ENCODE measurements at places on chromosomes 4 and X.

GRCh38 chr4:687048-687970 lies 1.6 kb downstream of the SLC49A3 start:
- peak; percentile 72 for DNase-seq

GRCh38 chr4:148515248-148515647 lies 73.0 kb upstream of the NR3C2 start:
- DNase-seq = no peak

DNA sequence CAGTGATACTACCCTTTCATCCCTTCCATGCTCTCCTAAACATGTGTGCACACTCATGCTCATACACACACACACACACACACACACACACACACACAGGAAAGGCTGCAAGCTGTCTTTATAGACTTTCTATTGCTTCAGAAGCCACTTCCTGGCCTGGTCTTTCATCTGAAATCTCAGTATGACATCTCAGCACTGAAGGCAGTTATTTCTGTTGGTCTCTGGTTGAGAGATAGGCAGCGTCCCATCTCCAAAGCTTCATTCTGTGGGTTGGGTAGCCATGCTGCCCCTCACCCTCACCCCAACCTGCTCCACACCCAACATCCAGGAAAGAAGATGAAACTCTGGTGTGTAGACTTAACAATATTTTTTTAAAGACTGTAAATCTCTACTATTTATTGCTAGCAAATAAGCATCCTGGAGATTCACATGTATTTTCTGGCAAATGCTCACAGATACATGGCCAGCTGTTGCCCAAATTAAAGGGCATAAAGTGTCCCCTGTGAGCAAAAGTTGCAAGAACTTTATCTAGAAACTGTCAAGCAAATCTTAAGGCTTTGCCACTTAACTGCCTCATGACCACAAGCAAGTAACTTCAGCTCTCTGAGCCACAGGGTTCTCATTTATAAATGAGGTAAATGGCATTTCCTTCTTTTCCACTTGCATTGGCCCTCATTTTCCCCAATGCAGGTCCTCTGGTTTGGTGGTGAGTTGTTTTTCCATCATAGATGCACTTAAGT lies 189.8 kb upstream of the AFF2 start:
- DNase-seq = no peak

- DNase-seq = no peak
These were observed 23.5 kb upstream of the SPINK2 start for GRCh38 chr4:56844802-56845580.

GRCh38 chr4:106080376-106080775 lies 185.1 kb downstream of the NPNT start:
- no peak for DNase-seq

- no peak for DNase-seq
These were observed 273.3 kb upstream of the FAT4 start for GRCh38 chr4:125041372-125041930.

- DNase-seq = no peak
These were observed 231.5 kb upstream of the DIAPH2 start for GRCh38 chrX:96453139-96453538.

DNA sequence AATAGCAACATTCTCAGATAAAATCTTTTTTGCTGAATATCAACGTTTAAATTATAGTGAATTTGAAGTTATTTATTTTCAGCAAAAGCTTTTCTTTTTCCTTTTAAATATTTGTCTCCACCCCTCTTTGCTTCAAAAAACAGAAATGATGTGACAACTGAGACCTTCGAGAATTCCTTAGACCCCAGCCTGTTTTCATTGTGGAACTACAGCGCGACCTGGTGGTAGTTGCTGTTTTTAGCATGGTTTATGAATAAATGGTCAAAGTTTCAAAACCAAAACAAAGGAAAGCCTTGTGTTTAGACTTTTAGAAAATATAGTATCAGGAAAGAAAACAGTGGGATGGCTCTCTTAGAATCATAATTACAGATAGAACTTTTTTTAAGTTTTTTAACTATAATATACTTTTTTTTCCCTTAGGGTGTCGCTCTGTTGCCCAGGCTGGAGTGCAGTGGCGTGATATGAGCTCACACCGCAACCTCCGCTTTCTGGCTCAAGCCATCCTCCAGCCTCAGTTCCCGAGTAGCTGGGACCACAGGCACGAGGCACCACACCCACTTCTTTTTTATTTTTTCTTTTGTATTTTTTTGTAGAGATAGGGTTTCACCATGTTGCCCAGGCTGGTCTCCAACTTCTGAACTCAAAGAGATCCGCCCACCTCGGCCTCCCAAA lies 26.8 kb upstream of the TMEM184C start:
- DNase-seq = peak; percentile 75

GRCh38 chr4:119211867-119212233 lies 663 bp upstream of the USP53 start:
- no peak for DNase-seq

GRCh38 chr4:7414046-7414445 lies 20.7 kb downstream of the PSAPL1 start:
- DNase-seq = no peak

GRCh38 chr4:100345585-100345984 lies 155.3 kb upstream of the DDIT4L start:
- no peak for DNase-seq

GRCh38 chr4:24850674-24851073 lies 55.3 kb downstream of the SOD3 start:
- no peak for DNase-seq

- no peak for DNase-seq
These were observed 46.8 kb upstream of the SLC10A4 start for GRCh38 chr4:48436318-48436717.

DNA sequence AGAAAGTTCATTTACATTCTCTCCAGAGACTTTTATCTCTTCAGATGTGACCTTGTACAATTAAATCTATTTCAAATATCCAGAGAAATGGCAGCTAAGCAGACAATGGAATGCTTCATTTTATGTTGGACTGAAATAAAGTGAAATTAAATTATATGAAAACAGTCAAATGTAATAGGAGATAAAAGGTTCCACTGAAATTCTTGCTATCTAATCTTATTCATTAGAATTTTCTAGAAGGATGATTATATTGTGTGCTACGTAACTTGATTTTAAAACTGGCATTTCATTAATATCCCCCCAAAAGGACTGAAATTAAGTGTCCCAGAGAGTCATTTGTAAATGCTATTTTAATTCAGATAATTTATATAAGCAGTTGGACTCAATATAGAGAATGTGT lies 646.9 kb upstream of the GALNT7 start:
- no peak for DNase-seq

DNA sequence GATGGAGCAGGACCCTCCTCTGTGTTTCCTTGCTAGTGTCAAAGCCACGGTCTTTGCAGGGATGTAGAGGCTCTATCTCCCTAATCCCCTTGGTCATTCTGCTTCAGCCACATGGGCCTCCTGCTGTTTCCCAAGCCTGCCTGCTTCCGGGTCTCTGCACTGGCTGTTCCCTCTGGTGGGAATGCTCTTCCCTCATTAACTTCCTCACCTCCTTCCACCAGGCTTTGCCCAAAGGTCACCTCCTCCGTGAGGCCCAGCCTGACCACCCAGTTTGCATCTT lies 56.6 kb downstream of the ABLIM2 start:
- no peak for DNase-seq

DNA sequence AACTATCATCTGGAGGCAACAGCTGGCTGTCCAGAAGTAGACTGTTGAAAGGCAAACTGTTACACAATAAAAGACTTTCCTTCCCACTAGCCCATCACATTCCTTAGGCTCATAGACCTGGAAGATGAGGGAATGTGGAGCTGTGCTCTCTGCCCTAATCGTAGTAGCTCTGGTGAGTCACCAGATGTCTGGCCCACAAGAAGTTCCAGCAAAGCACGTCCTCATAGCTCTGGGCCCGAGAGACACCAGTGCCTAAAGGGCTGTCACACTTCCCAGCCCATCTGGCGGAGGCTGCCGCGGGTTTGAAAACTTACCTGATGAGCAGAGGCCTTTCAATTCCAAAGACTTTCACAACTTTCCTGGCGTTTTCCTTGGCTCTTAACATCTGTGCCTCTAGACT lies 81.7 kb upstream of the STOX2 start:
- no peak for DNase-seq

DNA sequence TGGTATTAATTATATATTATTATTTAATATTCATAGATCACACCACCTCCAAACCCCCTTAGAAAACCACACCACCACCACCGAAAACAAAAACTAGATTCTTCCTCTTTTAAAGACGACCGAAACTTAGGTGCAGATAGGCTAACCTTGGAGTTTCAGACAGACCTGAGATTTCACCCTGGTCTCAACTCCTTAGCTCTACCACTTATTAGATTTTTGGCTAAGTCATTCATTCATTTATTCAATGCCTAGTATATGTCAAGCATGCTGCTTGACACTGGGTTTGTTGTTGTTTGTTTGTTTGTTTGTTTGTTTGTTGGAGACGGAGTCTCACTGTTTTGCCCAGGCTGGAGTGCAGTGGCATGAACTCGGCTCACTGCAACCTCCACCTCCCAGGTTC lies 9.5 kb upstream of the BMP2K start:
- no peak for DNase-seq

DNA sequence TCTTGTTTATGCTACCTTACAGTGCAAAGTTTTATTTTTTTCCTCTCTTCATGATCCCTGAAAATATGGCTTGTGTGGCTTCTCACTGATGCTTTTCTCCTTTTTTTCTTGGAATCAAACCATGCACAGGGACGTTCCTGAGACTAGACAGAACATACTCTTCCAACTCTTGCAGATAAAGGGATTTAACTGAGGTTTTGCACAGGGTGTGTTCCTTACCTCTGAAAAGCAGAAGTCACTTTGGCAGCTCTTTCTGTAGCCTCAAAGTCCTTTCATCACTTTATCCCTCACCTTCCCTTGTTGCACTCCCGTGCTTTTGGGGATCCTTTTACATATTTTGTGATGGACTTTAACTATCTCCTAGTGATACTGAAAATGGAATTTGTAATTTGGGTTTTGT lies 300.1 kb downstream of the SPRY1 start:
- DNase-seq = no peak

DNA sequence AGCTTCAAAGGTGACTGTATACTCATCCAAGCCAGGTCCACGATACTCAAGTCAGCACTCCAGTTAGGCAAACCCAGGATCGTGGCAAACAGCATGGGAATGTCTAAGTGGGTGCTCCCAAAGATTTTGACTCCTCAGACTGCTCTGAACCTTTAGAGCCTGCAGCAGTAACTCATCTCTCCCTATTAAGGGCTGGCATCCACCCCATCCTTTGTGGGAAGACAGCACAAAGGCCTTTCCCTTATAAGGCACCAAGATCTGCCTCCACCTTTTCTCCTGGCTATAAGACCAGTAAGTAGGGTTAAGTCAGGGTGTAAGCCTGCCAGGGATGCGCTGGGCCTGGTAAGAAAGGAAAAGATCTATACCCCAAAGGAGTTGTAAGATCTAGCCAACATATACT lies 23.6 kb upstream of the SLC25A43 start:
- DNase-seq = no peak

DNA sequence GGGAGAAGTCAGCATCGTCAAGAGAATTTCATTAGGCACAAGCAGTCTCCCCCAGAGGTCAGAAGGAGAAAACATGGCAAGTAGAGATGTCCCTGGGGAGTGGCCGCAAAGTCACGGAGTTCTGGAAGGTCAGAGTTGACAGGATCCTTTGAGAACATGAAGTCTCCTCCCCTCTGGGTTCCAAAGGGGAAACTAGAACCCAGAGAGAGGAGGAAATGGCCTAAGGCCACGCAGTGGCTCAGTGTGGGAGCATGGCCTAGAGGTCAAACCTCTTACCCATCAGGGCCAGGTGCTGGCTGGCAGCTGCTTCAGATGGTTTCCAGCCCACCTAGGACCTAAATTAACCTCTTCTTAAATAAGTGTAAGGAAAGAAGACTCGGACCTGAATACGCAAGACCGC lies 884 bp downstream of the IDH3G start:
- DNase-seq = no peak

DNA sequence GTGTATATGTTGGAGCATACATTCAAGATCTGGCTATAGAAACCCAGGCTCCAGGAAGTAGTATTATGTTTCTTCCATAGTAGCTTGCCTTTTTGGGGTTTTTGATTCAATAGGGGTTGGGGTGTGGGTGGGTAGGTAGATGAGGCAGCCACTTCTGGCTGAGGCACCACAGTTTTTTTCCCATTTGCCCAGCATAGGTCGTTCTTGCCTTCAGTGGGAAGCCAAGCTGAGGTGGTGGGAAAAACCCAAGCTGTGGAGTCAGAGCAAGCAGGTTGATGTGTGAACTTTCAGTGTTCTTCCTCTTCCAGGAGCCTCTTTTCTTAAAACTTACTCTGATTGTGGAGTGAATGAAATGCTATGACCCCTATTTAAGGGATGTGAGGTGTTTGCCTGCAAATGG lies 67.0 kb upstream of the RPS6KA3 start:
- DNase-seq = no peak

DNA sequence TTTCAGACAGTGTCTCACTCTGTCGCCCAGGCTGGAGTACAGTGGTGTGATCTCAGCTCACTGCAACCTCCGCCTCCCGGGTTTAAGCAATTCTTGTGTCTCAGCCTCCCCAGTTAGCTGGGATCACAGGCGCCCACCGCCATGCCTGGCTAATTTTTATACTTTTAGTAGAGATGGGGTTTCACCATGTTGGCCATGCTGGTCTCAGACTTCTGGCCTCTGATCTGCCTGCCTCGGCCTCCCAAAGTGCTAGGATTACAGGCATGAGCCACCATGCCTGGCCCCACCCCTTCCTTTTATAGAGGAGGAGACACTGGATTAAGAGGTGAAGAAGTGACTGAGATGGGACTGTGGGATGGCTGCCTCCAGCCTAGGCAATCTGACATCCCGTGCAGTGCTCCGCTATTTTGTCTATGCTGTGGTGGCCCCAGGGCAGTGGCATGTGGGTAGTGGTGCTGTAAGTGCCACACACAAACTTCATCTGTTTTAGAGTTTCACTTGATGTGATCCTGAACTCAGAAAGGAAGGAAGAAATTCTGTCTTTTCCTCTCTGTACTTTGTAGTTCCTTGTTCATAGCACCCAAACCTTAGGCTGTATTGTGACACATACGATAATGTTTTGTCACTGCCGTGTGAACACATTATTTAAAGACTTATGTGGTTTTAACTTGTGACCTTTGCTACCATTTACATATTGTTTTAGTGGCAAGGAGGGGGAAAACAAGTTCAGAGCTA lies 48.9 kb downstream of the FNIP2 start:
- no peak for DNase-seq

GRCh38 chrX:49754233-49754857 lies 58.6 kb upstream of the PAGE1 start:
- DNase-seq = peak; percentile 83

DNA sequence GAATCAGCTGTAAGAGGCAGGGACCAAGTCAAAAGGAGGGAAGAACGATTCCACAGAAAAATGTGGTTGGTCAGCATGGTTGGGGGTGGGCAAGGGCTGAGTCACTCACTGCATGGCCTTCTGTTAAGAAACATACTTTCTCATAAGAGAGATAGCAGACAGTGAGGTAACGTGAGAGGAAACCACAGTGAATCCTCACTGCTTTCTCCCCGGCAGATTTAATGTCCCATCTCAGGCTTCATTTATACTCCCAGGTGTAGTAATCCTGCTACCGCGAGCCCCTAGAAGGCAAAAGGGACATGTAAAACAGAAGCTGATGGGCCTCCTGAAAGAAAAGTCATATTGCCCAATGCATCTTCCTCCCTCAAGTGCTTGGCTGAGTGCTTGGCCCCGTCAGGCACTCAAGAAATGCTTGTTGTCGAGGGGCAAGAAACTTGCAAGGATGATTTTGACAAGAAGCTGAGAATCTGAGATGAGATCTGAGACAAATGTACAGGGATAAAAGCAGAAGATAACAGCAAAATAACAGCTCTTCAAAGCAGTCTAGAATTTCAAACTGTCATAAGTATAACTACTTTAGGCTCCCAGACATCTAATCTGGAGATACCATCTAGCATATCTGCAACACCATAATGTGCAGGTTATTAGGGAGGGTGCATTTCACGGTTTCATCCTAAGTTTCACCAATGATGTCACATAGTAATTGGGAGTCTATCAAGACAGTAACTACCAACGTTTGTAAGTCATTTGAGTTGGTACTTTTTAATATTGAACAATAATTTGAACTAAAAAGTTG lies 40.2 kb downstream of the SH3KBP1 start:
- DNase-seq = no peak

All from posterior cingulate gyrus (tissue), 11 donors.